ENCODE measurements at places on chromosomes 7 and 10.

DNA sequence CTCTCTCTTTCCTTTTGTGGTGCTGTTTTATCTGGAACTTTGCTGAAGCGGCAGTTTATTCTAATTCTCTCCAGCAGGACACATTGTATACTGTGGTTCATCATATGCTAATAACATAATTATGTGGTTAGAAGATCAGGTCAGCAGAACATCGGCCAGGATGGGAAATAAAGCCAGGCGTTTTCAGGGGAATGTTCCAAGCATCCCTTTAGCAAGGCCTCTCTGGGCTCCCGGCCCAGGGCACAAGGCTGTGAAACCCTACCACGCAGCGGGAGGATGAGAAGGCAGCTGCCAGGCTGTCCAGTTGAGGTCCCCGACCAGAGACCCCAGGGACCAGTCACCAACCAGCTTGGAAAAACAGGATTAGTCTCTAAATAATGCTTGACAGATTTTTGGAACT, 112.2 kb upstream of the GALNT17 start:
- DNase-seq, result no peak

DNA sequence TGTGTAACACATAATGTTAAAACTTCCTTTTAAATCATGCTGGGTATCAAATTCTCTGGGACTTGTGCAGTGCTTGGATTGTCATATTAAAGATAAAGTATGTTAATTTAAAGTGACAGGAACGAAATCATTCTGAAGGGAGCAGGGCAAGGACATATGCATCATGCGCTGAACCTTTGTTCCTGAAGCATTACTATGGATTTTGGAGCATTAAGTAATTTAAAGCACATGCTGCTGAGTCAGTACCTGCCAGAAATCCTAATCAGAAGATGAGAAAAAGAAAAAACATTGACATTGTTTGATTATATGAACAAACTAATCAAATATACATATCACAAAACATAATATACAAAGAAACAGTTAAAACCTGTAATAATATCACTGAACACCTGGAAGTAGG, 101.4 kb downstream of the MICU1 start:
- no peak for DNase-seq

GRCh38 chr10:18449611-18450026, 201.8 kb downstream of the NSUN6 start:
- no peak for DNase-seq

DNA sequence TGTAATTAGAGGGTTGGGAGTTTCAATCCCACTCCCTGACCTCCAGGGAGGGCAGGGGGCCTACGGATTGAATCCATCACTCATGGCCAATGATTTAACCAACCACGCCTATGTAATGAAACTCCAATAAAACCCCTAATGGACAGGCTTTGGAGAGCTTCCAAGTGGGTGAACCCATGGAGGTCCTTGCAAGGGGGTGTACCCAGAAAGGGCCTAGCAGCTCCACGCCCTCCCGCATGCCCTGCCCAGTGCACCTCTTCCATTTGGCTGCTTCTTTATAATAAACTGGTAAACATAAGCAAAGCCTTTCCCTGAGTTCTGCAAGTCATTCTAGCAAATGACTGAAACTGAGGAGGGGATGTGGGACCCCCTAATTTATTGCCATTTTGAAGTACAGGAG, 280.1 kb downstream of the FRMD4A start:
- no peak for DNase-seq

DNA sequence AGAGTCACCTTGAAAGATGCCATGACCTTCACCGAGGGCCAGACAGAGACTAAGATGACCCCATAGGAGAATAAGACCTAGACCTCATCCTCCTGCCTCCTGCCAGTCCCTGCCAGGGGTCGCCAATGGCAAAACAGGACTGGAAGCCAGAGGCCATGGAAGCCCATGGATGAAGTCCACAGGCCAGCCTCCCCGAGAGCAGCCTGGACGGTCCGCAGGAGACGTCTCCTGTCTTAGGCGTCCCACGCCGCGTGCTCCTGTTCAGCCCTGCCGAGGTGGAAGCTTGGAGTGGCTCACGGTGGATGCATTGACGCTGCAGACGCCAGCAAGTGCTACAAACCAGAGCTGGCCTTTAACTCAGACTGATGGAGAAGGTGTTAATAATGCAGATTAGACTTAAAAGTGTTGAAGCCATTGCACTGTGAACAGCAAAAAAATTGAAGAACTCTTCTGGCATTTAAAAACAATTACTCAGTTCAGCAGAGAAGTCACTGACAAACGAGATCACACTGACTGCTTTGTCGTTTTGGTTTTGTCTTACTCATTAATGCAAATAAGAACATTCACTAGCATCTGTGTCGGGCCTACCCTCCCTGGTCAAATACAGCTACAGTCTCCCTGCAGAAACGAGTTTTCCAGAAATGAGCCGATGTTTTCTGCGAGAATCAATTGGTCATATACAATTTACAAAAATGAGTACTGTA, 38.1 kb upstream of the FAM20C start:
- DNase-seq, result no peak

DNA sequence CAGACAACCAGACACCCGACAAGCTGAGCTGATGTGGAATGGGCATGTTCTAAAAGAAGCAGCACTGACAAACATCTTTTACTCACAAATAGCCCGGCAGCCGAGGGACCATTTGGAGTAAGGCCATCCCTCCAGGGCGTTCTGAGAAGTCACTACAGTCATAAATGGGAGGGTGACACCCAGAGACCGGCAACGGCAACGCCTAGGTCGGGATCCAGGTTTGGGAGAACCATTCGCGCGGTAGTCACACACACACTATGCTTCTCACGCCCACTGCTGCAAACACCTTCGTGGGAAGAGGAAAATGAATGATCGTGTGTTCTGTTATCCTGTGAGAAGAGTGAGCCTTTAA, 9.8 kb downstream of the TNS3 start:
- DNase-seq, result no peak

- DNase-seq, result no peak
Measured at GRCh38 chr7:13312307-13312706, 624.9 kb downstream of the ARL4A start.

DNA sequence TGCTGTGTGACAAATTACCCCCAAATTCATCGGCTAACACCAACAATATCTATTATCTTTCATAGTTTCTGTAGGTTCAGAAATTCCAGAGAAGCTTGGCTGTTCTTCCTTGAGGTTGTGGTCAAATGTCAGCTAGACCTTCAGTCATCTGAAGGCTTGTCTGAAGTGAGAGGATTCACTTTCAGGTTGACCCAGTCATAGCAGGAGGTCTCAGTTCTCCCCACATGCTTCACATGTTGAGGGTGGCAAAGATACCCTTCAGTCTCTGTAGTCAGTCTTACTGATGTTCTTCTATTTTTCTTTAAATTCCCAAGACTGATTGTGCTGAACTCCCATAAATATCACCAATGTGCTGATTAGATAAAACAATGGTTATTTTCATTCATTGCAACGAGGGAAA, 1692.0 kb downstream of the REEP3 start:
- DNase-seq, result no peak

DNA sequence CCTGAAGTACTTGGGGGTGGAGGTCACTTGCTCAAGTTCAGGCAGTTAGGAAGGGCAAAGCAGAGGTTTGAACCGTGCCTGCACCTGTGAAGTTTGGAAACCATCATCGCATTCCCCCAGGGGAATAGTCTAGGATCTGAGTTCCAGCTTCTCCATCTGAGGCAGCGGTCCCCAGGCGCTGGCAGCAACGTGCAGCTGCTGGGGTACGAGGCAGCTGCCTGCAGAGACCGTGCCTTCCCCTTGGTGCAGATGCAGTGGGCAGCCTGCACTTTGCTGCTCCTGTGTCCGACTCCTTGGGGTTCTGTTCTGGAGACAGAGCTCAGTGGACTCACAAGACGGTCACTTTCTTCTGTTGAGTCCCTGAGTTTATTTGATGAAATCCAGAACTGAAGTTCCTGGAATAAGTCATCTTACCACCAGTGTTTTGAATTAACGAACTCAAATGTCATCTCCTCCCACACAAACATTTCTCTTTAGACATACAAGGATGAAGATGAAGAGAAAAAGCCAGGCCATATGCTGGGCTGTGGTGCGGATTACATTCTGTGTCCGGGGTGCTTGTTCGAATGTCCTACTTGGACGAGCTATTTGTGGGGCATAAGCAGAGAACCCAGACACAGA, 19.9 kb upstream of the GIMAP8 start:
- no peak for DNase-seq

DNA sequence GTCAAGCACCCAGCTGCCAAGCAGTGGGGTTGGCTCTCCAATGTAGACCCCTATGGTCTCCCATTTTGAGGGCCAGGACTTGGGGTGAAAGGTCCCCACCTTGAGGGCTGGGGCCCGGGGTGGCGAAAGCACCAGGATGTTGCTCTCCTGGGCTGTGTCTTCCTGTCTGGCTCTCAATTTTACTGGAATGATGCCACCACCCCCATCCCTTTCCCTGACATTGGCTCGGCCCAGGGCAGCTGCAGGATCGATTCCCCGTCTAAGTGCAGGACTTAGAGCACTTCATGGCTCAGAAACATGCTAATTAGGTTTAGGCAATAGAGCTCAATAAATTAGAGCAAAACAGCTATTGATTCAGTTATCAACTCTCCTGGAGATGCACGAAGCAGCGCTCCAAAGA, 27.0 kb upstream of the HSPA12A start:
- no peak for DNase-seq

- DNase-seq, result no peak
Measured at GRCh38 chr7:1853431-1853985, 183.4 kb downstream of the ELFN1 start.

DNA sequence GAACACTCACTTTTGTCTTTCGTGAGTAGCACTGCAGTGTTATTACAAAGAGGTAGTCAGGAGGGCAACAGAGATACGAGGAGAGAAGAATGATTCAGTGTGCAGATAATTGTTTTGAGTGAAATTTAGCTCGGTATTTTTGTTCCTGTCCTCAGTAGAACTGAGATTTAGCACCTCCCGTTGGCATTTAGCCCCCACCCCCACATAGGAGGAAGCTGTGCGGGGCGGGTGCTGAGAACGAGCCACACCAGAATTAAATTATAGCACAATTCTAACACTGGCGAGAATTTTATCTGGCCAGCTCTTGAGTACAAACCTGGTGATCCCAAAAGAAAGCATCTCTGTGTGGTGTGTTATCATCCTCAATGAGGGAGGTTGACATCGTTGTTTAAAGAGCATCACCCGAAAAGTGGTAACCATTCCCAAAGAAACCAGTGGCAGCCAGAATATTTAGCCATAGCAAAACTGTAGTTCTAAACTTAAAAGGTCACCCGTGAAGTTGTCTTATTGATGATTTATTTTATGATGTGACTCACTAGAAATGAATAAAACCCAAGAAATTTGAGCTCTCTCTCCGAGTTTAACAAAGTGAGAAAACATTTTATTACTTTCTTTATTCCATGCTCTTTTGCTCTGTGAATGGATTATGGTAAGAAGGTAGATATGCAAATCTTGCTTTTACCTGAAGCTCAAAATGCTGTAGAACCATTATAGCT, 612.2 kb downstream of the SUGCT start:
- DNase-seq, result no peak

- DNase-seq, result no peak
Measured at GRCh38 chr10:1526436-1527055, 210.8 kb downstream of the ADARB2 start.
